ENCODE measurements at places on chromosomes 2 and 18.

GRCh38 chr2:168137510-168138180 lies 109.8 kb downstream of the STK39 start:
- no peak for DNase-seq

DNA sequence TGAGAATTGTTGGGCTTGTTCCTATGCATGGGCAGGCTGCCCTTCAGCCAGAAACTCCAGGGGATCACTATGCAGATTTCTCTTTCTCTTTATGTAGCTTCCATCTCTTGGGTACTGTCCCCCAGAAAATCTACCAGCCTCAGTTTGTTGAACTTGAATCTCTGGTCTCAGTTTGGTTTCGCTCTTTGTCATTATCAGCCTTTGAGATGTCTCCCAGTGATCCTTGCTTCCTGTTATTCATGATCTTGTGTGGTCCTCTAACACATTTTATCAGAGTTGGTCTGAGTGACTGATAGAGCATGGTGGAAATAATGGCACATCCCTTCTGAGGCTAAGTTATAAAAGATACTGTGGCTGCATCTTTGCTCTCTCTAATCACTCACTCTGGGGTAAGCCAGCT lies 7.8 kb downstream of the TMEM87B start:
- no peak for DNase-seq

DNA sequence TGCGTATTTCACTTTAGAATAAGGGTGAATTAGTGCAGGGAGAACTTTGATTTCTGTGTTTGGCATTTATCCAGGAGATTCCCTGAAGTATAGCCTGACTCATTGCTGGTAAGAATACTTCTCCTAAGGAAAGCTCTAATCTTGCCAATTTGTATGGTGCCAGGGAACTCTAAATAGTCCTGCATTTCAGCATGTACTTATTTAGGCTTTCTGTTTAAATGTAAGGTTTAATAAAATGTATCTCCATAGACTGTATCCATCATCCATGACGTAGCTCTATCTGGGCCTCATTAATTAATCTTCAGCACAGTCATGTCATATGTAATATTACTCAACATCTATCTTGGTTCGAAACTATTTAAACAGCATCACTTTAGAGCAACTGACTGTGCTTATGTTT lies 127.7 kb downstream of the DOK6 start:
- DNase-seq, result no peak

GRCh38 chr2:242098445-242099128 lies 229.1 kb downstream of the RTP5 start:
- DNase-seq, result no peak

- no peak for DNase-seq
Measured at GRCh38 chr18:76741346-76741745, 81.0 kb upstream of the ZNF236 start.

DNA sequence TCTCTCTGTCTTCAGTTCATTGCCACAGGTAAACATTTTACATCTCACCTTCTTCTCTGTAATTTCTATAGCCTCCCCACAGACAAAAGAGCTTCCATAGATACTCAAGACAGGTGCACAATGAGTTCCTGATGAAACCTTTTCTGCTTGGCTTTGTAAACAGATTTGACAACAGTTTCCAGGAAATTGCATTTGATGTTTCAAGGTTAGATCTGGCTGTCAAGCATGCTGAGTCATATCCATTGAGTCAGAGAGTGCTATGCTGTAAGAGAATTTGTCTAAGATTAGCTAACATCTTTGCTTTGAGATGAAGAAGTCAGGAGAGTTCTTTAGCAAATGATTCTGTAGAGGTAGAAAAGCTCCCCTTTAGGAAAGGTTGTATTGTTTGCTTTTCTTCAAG lies 40.6 kb upstream of the MAP2 start:
- peak; percentile 24 for DNase-seq

DNA sequence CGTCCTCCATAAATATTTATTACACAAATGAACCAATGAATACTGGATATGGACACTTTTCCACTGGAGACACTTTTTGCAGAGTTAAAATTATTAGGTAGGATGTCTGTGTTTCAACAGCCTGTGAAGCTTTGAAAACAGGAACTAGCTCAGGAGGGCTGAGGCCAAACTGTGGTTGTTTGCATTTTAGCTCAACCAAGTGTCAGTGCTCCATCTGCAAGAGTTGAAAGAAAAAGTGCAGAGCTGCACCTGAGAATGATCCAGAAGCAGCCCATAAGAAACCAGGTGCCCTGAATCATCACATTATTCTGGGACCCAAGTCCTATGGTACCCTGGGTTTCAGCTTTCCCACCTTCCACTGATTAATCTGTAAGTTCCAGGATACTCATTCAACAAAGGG lies 180.4 kb downstream of the TRIB2 start:
- no peak for DNase-seq

DNA sequence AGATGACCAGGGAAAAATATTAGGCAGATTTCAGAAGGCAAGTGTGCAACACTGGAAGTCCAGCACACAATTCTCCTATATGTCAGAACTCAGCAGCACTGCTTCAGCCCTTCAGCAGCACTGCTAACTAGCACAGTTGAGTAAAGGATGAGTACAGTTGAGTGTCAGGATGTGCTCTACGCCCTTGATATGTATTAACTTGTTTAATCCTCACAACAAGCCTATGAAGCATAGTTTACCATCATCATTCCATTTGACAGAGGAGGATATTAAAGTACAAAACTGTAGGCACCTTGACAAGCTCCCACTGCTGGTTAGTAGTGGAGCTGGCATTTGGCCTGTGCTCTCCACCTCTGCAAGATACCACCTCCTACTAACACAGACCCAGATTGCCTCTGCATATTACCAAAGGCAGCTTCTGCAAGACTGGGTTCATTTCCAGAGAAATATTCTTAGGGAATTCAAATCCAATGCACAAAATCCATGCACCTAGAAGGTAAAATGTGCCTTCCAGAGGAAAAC lies 230.8 kb downstream of the ANAPC1 start:
- DNase-seq, result no peak

- DNase-seq, result no peak
Measured at GRCh38 chr2:241389697-241390096, 33.6 kb downstream of the FARP2 start.
